ENCODE measurements at places on chromosomes 5 and 9. TPM values are rescaled to one million over a fixed set of nuclear protein-coding genes. Genes with fewer than 3 reads are reported as not detected.
A peak's percentile ranks its signal among the peaks of the same experiment; 100 is the strongest.

GRCh38 chr5:139014726-139015125 lies 139.6 kb upstream of the LRRTM2 start:
- peak; percentile 90 for DNase-seq

GRCh38 chr9:6907772-6908381 lies 150.1 kb downstream of the KDM4C start:
- DNase-seq, result peak; percentile 33

DNA sequence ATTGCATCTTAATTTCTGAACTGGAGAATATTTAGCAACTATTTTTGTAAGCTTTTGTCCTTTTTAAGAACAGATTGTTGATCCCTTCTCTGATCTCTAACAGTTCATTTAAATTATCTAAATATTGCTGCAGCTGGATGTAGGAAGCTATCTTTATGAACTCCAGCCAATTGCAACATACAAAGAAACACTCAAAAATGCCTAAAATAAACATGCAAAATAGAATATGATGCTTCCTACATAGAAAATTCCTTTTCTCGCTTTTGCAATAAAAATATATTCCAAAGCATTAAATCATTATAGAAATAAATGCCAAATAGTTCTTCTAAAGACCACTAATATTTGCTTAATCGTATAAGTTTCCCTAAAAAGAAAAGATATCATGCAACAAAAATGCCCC lies 218.6 kb downstream of the LURAP1L start:
- DNase-seq, result no peak

GRCh38 chr5:137336161-137336560 lies 163.0 kb downstream of the SPOCK1 start:
- DNase-seq, result no peak

DNA sequence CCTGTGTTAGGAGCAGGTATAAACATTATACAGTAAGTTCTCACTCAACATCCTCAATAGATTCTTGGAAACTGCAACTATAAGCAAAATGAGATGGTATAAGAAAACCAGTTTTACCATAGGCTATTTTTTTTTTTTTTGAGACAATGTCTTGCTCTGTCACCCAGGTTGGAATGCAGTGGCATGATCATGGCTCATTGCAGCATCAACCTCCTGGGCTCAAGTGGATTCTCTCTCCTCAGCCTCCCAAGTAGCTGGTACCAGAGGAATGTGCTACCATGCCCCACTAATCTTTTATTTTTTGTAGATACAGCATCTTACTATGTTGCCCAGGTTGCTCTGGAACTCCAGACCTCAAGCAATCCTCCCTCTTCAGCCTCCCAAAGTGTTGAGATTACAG lies 50.1 kb upstream of the ADRB2 start:
- no peak for DNase-seq

- DNase-seq, result no peak
Measured at GRCh38 chr9:92507496-92507895, 25.2 kb upstream of the ASPN start.

DNA sequence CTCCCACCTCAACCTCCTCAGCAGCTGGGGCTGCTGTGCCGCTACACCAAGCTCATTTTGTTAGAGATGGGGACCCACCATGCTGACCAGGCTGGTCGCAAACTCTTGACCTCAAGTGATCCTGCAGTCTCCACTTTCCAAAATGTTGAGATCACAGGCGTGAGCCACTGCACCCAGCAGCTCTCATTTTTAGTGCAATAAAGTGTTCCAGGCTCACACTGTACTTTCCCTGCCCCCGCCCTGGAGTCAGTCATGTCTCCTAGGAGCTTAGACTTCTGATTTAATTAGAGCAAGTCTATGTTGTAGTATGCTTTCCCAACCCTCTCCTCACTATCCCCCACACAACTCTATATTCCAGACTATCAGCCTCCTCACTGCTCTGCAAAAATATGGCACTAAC lies 238.0 kb upstream of the ACTBL2 start:
- no peak for DNase-seq

- DNase-seq, result no peak
Measured at GRCh38 chr5:122858451-122858850, 13.0 kb downstream of the SNX24 start.

DNA sequence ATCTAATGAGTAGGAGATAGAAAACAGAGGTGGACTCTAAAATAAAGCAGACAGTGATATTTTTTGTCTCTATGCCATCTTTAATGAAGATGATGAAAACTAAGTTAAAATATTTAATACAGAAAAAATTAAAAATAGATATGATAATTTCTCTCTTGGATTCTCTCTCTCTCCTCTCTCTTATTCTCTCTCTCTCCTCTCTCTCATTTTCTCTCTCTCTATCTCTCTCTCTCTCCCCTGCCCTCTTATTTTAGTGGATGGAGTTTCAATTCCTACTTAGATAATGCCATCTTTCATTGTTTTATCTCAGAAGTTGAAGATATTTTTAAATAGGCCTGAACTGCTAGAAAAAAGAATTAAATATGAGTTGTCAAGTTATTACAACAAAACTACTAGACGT lies 38.2 kb downstream of the ESM1 start:
- no peak for DNase-seq

DNA sequence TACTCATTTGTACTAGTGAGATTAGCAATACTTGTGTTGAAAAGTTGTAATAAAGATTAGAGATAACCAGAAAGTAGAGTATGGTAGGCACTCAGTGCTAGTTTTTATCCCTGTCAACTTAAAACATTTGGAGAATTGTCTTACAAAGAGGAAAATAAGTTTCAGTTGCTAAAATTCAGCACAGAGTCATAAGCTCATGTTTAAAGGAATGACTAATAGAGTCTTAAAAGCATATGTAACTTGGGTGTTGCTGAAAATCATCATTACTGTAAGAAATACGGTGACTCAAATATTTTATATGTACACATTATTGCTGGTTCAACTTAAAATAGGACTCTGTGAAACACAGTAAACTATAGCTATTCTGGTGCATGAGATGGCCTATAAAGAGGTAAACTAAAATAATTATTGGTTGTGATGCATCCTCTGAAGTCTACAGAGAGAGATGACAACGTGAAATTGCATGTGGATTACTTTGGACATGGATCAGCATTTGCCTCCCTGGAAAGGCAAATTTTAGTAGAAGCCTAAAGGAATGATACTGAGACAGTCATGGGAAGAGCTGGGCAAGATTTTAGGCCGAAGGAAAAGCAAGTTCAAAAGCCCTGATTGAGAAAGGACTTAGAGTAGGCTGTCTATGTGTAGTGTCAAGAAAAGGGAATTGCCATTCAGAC lies 34.6 kb downstream of the SGCD start:
- DNase-seq, result peak; percentile 30

DNA sequence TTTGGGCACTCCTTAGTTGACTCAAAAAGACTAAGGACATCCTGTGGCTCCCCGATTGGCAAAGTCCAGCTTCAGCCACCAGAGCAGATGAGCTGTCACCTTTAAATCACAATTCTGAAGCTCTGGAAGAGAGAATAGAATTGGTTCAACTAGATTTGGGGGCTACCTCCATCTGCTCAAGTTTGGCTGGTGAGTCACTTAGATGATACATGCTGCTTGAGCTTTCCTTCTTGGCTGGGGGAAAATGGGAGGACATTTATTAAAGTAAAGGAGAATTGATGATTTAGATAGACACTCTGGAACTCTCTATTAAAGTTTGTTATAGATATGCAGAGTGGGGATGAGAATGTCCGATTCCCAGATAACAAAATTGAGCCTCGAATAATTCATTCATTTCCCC lies 30.0 kb upstream of the GRIA1 start:
- DNase-seq, result no peak

DNA sequence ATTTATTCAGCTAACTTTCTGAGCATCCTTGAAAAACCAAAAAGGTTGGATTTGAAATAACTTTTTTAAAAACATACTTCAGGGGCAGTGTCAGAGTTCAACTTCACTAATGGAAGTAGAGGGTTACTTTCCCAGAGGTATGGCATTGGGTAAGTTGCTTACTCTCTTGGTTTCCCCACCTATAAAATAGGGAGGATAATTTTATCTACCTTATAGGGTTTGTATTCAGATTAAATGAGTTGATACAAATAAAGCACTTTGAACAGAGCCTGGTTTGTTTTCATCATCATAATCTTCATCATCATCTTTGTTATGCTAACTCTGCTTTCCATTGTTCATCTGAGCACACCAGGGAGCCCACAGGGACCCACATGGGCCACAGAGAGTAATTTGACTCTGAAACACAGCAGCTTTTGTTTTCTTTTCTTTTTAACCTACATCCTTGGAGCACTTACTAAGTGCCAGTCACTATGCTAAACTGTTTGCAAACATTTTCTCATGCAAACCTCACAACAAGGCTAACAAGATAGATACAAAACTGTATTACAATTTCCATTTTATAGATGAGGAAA lies 179.1 kb upstream of the SLC24A2 start:
- DNase-seq, result no peak

GRCh38 chr9:128208946-128209669 lies 5.9 kb downstream of the DNM1 start:
- no peak for DNase-seq

The ACSL6 gene
- total RNA-seq, result not detected

The LPAR1 gene
- total RNA-seq, result 64.9 TPM

The NXNL2 gene
- 7.7 TPM for total RNA-seq
